Brain microvascular endothelial cell (primary cell): ENCODE measurements at places on chromosomes 11 and 22.

DNA sequence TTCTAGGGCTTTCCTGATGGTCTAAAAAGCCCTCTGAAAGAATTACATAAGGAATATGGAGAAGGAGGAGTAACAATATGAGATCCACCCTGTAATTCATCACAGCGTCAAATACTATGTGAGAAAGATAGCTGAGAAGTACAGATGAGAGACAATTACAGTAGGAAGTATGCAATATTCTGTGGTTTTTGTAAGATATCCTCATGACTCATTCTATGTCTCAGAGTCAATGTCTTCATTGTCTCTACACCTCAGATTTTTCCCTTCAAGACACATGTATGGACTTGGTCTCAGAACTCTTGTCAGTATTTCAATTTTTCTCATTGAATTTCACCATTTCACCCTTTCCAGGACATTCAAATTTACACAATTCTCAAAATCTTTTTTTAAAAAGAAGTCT lies 343.3 kb upstream of the CTSC start:
- no peak for DNase-seq

DNA sequence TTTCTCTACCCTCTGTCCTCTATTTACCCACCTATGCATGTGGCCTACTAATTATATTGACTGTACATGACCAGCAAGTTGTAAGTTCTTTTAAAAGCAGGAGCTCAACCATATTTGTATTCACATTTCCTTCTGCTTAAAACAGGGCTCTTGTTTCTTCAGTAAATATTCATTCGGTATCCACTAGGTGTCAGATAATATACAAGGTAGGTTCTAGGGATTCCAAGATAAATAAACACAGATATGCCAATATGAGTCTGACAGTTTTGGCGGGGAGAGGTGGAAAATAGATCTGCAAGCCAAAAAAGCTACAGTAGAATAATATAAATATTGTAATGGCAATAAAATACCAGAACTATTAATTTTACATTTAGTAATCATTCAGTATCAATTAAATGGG lies 15.3 kb upstream of the RAB30 start:
- DNase-seq = no peak

- no peak for DNase-seq
Observed at GRCh38 chr11:70597006-70597555, 198.8 kb downstream of the CTTN start.

DNA sequence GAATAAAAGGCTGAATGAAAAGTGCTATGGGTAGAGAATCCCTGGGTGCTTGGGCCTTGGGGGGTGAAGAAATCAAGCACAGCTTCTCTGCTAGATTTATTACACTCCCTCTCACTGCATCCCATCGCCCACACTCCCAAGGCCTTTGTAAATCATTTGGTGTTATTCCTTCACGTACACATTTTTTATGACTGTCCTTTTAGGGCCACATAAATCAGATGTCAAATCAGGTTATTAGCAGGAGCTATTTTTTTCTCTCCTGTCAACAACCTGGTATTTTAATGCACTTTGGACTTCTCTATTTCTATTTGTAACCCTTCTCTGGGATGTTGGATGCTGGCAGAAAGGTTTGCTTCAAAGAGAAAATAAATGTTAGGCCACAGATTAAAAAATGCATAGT lies 408.8 kb downstream of the INSC start:
- DNase-seq = no peak
